Lower lobe of right lung (tissue), 2 donors: ENCODE measurements at places on chromosomes 11 and 22. TPM values are rescaled to one million over a fixed set of nuclear protein-coding genes. Genes with fewer than 3 reads are reported as not detected.

The MMP27 gene
- total RNA-seq = not detected

The MEI1 gene
- 4.3 TPM for total RNA-seq

The TMPRSS4 gene
- total RNA-seq = 7.9 TPM

- no peaks in the 10 kb centered on the region for H3K36me3 ChIP-seq
- H3K27me3 ChIP-seq = no peaks in the 10 kb centered on the region
- H3K4me1 ChIP-seq = peaks cover 40% of the 10 kb centered on the region
- no peak for DNase-seq
- H3K4me3 ChIP-seq = no peak overlapping the region
- no peak overlapping the region for H3K27ac ChIP-seq
These were observed 1.9 kb downstream of the RNF121 start for GRCh38 chr11:71930556-71931244.

DNA sequence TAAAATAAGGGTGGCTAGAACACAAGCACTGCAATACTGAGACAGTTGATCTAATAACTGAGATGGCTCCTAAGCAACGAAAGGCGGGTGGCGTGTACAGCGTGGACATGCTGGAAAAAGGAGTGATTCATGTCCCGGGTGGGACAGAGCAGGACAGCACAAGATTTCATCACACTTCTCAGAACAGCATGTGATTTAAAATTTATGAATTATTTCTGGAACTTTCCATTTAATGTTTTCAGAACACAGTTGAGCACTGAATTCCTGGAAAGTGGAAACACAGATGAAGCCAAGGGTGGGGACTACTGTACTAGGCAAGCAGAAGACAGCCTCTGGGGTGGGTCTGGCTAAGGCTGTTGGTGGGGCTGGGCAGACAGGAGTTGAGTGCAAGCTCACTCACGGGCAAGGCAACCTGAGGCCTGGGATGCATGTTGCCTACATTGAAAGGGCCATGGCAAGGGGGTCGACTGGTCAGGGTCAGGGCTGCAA lies 165.6 kb upstream of the DDI1 start:
- H3K27me3 ChIP-seq = no peaks in the 10 kb centered on the region
- no peaks in the 10 kb centered on the region for H3K36me3 ChIP-seq
- H3K4me3 ChIP-seq = no peak overlapping the region

GRCh38 chr11:76208438-76209374 lies 2.4 kb upstream of the WNT11 start:
- H3K4me3 ChIP-seq = peak overlapping the region; percentile 72
- peaks cover 52% of the 10 kb centered on the region for H3K4me1 ChIP-seq
- peak; percentile 85 for DNase-seq
- H3K27ac ChIP-seq = no peak overlapping the region
- peaks cover 64% of the 10 kb centered on the region for H3K27me3 ChIP-seq
- H3K36me3 ChIP-seq = no peaks in the 10 kb centered on the region

DNA sequence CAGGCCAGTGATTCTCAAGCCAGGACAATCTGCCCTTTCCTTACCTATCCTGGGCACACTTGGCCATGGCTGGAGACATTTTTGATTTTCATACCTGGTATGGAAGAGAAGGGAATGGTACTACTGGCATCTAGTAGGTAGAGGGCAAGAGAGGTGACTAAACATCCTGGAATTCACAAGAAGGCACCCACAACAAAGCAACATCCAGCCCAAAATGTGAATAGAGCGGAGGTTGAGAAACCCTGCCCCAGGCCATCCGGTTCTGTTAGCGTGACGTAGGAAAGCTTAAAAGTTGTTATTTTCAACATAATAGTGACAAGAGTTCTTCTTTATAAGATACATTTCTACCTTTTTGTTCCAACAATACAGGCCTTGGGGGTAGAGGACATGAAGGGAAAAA lies 114.9 kb upstream of the ALX4 start:
- DNase-seq = no peak
- H3K27ac ChIP-seq = no peak overlapping the region
- no peaks in the 10 kb centered on the region for H3K36me3 ChIP-seq
- H3K27me3 ChIP-seq = peaks cover 17% of the 10 kb centered on the region
- no peaks in the 10 kb centered on the region for H3K4me1 ChIP-seq
- H3K4me3 ChIP-seq = no peak overlapping the region

DNA sequence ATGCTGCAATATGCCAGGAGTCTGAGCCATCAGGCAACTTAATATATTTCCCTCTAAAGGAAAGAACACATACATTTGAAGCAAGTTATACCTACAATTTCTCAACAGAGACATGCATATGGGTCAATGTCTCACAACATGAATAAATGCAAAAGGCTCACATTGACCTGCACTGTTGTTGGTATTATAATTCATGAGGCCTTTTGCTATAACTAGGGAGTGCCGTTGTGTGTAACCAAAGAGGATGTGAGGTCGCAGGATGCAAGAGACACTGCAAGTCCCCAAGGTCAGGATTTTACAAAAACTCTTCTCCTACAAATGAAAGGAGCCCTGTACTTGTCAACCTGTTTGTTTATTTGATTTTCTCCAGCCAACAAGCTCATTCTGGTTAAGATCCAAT lies 250.5 kb downstream of the LARGE1 start:
- H3K4me1 ChIP-seq = no peaks in the 10 kb centered on the region
- no peaks in the 10 kb centered on the region for H3K27me3 ChIP-seq
- H3K4me3 ChIP-seq = no peak overlapping the region
- DNase-seq = no peak
- H3K27ac ChIP-seq = no peak overlapping the region
- H3K36me3 ChIP-seq = no peaks in the 10 kb centered on the region

DNA sequence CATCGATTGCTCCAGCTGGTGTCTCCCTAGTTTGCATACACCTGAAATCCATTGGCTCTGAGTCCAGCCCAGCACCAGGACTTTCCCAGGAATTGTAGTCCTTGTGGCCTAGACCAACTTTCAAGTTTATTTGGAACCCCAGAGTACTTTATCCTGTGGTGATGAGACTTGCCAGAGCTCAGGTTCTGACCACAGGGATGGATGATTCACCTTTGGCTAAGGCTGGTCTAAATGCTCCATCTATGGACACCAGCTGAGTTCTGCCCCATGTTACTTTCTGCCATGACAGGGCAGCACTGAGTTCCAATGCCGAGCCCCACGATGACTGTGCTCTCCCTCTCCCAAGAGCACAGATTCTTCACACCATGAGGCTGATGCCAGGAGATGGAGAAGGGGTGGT lies 17.3 kb upstream of the INSC start:
- H3K27me3 ChIP-seq = peaks cover 4% of the 10 kb centered on the region
- H3K4me1 ChIP-seq = no peaks in the 10 kb centered on the region
- no peak overlapping the region for H3K4me3 ChIP-seq
- H3K36me3 ChIP-seq = no peaks in the 10 kb centered on the region
- no peak for DNase-seq

- no peaks in the 10 kb centered on the region for H3K27me3 ChIP-seq
- H3K4me1 ChIP-seq = no peaks in the 10 kb centered on the region
- no peak for DNase-seq
These were observed 90.1 kb downstream of the KIF18A start for GRCh38 chr11:28017816-28018215.

DNA sequence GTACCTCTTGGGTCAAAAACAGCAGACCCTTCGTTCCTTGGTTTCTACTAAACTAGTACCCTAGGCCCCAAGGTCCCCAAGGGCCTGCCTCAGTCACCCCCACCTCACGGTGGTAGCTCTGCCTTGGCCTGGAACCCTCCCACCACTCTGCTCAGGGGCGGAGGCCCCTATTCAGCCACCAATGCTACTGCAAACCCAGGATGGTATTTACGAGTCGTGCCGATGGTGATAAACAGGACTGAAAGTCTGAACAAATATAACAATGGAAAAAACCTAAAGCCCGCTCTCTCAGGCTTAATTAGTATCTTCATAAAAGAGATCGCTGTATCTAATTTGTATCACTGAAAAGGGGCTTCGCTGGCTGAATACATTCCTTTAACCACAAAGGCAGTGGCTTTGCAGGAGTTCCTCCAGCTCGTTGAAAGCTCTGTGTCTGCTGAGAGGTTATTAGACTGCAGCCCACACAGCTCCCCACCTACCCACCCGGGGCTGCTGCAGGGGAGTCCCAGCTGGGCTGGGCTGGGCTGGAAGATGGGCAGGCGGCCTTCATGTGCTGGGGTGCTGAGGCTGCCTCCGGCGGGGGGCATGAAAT lies 15.2 kb downstream of the SHISAL1 start:
- peaks cover 3% of the 10 kb centered on the region for H3K27me3 ChIP-seq
- no peak overlapping the region for H3K4me3 ChIP-seq
- DNase-seq = no peak
- no peaks in the 10 kb centered on the region for H3K4me1 ChIP-seq

GRCh38 chr11:83693306-83693992 lies 407.3 kb upstream of the CCDC90B start:
- no peaks in the 10 kb centered on the region for H3K36me3 ChIP-seq
- no peak overlapping the region for H3K27ac ChIP-seq
- DNase-seq = no peak
- H3K4me1 ChIP-seq = peaks cover 6% of the 10 kb centered on the region
- no peak overlapping the region for H3K4me3 ChIP-seq

DNA sequence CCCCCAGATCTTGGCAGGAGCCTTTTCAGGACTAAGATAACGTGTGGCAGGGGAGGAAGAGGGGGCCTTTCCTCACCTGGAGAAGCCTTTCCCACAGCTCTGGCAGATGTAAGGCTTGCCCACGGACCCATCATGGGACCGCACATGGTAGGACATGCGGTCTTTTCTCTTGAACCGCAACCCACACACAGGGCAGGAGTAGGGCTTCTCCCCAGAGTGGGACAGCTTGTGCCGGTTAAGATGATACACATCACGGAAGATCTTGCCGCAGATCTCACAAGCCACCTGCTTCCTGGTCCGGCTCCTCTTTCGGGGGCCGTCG lies 1.9 kb downstream of the PATZ1 start:
- peaks cover 60% of the 10 kb centered on the region for H3K4me1 ChIP-seq
- peak overlapping the region; percentile 92 for H3K27ac ChIP-seq
- DNase-seq = no peak
- peaks cover 40% of the 10 kb centered on the region for H3K36me3 ChIP-seq

DNA sequence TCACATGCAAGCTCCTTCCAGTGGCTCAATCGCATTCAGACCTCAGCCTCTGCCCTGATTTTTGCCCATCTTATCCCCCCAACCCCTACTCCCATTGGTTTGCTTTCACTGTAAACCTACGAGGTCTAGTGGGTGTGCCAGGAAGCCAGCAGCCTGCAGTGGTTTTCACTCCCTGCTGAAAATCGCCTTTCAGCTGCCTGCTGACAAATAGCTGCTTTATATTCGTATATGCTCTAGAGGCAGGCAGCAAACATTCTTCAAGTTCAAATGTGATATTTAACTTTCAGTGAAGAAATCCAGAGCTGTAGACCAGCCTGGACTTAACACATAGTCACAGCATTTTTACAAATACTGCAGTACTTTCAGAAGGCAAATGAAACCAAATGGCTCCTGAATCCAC lies 92.8 kb upstream of the APOA1 start:
- no peak for DNase-seq
- peak overlapping the region; percentile 30 for H3K4me3 ChIP-seq
- H3K4me1 ChIP-seq = peaks cover 48% of the 10 kb centered on the region
- H3K36me3 ChIP-seq = peaks cover 21% of the 10 kb centered on the region
- peak overlapping the region; percentile 21 for H3K27ac ChIP-seq

DNA sequence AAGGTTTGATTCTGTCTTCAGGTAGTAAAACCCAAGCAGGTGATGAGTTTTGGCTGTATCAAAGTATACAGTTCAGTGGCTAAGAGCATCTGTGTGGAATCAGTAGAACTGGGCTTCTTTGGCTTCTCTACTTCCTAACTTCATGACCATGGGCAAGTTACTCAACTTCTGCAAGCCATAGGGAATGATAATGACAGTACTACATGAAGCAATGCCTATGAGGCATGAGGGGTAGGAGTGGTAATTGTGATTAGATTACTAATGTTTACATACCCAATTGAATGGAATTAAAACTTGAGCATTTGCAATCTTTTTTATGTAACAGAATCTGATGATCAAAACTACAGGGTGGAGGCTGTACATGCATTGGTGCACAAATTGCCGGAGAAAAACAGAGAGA lies 164.3 kb downstream of the PGR start:
- no peaks in the 10 kb centered on the region for H3K27me3 ChIP-seq
- DNase-seq = no peak

DNA sequence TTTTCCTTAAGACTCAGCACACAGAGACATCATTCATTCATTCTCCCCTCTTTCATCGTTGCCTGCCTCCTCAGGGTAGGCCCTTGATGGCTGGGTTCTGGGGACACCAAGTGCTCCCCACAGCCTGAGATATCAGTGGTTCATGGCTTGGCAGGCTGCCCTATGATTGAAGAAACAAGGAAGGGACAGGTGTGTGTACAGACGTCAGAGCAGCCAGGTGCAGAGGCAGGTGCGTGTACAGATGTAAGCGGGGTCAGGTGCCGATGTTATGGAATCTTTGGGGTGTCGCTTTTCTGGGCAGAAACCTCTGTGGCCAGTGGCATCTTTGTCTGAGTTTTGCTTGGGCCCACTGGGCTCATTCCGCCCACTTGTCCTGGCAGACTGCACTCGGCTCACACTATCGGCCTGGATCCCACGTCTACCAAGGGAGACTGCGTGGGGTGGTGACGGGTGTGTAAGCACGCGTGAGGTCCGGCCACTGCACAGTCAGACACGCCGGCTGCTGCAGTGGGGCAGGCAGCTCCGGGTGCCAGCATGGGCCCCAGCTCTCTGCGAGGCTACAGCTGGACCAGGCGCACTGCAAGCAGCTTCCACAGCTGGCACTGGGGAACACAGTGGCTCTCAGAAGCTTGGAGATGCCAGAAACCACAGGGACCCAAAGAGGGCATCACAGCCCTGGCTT lies 20.9 kb upstream of the KIAA0930 start:
- H3K4me3 ChIP-seq = no peak overlapping the region
- H3K4me1 ChIP-seq = peaks cover 23% of the 10 kb centered on the region
- peak overlapping the region; percentile 18 for H3K27ac ChIP-seq
- no peaks in the 10 kb centered on the region for H3K27me3 ChIP-seq
- H3K36me3 ChIP-seq = no peaks in the 10 kb centered on the region
- no peak for DNase-seq

- peaks cover 79% of the 10 kb centered on the region for H3K36me3 ChIP-seq
- H3K4me3 ChIP-seq = no peak overlapping the region
- no peaks in the 10 kb centered on the region for H3K4me1 ChIP-seq
- DNase-seq = no peak
- no peaks in the 10 kb centered on the region for H3K27me3 ChIP-seq
- H3K27ac ChIP-seq = no peak overlapping the region
These were observed 66.3 kb downstream of the CABIN1 start for GRCh38 chr22:24077416-24077815.

DNA sequence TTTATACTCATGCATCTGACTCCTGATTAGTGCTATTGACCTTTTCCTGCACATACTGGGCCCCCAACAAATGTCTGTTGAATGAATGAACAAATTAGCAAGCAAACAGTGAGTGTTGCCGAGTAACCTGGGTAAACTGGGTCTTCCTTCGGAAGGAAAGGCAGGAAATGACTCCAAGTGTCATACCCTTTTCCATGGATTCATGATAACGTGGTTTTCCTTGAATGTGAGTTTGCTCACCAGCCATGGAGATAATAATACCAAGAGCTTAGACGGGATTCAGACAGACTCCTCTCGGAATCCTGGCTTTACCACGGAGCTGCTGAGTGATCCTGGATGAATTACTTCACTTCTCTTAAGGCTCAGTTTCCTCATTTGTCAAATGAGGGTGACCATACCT lies 16.7 kb downstream of the TECTA start:
- H3K4me3 ChIP-seq = no peak overlapping the region
- no peak overlapping the region for H3K27ac ChIP-seq
- H3K27me3 ChIP-seq = no peaks in the 10 kb centered on the region
- no peak for DNase-seq

GRCh38 chr22:49587421-49587820 lies 240.3 kb downstream of the BRD1 start:
- no peak overlapping the region for H3K4me3 ChIP-seq
- peak; percentile 25 for DNase-seq
